ENCODE measurements at places on chromosomes 7 and 10.
A peak's percentile ranks its signal among the peaks of the same experiment; 100 is the strongest.

DNA sequence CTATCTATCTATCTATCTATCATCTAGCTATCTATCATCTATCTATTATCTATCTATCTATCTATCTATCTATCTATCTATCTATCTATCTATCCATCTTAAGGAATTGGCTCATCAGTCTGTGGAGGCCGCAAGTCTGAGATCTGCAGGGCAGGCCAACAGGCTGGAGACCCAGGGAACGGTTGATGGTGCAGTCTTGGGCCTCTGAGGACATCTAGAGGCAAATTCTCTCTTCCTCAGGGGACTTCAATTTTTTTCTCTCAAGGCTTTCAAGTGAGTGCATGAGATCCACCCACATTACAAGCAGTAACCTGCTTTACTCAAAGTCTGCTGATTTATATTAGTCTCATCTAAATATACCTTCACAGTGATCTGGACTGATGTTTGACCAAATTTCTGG is 197.0 kb downstream of the GLRX3 start:
- peak; percentile 69 for DNase-seq

DNA sequence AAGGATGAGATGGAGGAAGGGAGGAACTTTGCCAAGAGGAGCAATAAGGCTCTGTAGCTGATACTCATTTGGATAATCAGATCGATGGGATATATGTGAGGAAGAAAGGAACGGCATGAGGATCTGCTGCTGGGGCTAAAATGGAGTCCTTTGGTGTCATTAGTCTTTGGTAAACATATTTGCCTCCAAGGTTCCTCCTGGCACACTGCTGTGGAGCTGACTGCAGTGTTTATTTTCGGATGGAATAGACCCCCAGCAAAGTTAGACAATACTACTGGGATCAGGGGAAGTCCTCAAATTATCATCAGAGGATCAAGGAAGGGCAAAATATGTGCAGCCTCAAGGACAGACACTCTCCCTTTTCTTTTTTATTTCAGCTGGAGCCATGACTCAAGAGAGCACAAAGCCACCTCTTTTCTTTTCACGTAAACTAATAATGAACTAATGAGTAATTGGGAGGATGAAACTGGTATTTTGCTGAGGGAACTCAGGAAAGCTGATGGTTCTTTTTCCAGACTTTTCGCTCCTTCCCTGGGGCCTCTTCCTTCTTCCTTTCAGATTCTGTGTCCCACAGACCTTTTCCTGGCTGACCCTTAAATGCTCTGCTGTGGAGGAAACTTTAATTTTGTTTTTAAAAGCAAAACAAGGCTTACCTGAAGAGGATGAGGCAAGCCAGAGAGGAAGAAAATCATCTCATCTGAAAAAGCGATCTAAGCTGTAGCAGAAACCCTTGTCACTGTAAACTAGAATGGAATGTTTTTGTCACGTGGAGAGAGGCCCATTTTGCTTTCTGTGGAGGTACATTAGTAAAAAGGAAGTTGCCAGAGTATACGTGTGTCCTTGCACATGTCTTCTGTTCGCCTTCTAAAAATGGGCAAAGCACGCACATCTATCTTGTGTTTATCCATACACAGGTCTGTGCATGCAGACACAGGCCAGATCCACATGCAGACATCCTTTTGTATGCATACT is 33.3 kb downstream of the LRMDA start:
- no peak for DNase-seq

- DNase-seq, result no peak
Measured at GRCh38 chr7:116940689-116941370, 12.5 kb upstream of the ST7 start.

- peak; percentile 84 for DNase-seq
Measured at GRCh38 chr10:96043893-96044715, 721 bp downstream of the CCNJ start.

DNA sequence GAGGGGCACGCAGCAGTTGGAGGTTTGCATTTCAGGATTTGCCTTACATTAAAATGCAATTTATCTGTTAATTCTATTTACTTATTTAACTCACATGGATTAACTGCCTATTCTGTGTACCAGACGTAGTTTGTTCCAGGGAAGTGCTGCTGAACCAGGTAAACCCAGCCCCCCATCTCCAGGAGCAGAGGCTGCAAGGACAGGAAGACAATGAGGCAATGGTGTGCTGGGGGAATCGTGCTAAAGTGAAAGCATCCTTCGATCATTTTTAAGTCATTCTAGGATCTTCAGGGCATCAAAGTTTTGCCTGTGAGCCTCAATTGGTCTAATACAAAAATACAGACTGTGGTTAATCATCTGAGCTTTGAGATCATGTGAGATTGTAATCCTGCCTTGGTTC is 166.4 kb downstream of the DNAJB6 start:
- peak; percentile 5 for DNase-seq

DNA sequence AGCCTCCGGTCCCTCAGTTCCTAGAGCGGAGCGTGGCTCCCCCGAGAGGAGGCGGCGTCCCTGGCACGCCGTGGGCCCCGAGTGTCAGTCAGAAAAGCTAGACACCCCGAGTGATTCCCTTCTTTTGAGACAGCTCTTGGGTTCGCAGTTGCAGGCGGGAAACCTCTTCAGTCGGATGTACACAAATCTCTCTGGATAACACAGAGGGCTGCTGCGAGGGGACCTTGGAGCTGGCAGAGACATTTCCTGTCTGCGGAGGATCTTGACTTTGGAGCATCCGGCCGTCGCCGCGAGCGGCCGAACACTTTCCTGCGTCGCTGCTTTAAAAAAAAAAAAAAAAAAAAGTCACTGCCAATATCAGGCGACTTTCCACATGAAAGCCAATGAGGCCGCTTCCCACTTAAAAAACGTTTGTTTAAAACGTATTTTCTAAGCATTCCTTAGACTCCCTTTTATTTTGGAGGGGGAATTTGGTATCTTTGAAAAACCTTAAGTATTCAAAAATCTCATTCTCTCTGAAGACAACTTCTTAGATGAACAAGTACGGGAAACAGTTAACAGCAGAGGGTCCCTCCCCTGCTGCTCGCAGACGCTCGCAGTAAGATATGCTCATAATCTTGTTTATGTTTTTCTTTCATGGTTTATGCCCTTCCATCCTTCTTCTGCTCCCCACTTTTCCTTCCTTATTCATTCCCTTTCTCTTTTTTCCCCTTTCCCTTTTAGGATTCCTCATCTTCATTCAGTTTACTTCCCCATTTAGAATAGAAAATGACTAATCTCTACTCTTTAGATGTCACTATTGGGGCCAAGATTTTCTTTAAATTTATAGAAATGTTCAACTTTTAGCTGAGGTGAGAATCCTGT is 10.0 kb downstream of the HHEX start:
- peak; percentile 78 for DNase-seq

DNA sequence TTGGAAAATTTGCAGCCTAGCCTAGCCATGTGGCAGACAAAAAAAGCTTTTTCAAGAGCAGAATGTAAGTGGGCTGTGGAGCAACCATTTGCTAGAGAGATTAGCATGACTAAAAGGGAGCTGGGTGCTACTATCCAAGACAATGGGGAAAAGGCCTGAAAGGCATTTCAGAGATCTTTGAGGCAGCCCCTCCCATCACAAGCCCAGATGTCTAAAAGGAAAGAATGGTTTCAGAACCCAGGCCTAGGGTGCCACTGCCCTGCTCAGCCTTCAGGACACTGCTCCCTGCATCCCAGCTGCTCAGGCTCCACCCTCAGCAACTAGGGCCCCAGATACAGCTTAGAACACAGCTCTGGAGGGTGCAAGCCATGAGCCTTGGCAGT is 24.7 kb downstream of the PNLIPRP3 start:
- DNase-seq, result peak; percentile 50

- DNase-seq, result no peak
Measured at GRCh38 chr7:35908331-35909216, 107.7 kb downstream of the SEPTIN7 start.

DNA sequence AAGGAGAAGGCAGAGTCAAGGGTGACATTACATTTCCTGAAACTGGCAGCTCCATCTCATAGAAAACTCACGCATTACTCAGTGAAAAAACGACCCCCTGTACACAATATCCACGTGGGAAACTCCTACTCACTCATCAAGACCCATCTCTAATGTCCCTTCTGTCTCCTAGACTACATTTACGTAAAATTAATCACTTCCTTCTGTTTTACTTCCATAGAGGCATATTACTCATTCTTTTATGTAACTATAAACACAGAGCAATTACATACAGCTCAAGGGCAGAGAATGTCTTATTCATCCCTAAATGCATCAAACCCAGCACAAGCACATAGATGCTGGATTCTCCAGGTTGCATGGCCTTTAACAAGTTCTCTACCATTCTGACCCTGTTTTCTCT is 281.8 kb downstream of the KCNMA1 start:
- no peak for DNase-seq

DNA sequence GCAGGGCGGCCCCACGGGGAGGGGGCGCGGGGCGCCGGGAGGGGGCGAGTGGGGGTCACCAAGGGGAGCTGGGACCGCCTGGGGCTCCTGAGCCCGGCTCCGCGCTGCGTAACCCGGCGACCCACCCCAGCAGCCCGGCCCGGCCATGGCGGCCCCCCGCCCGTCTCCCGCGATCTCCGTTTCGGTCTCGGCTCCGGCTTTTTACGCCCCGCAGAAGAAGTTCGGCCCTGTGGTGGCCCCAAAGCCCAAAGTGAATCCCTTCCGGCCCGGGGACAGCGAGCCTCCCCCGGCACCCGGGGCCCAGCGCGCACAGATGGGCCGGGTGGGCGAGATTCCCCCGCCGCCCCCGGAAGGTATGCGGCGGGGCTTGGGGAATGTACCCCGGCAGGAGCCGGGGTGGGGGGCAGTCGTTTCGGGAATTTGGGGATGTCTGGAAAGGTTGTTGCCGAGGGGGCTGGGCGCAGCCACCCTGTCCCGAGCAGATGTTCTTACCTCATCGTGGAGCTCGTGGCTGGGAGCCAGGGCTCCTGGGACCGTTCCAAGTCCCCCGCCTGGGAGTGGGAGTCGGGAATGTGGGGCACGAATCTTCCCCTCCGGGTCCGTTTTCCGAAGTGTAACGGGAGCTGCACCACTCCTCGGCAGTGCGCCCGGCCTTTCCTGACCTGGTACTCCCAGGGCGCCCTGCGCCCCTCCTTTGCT is 431 bp downstream of the ZYX start:
- peak; percentile 58 for DNase-seq

DNA sequence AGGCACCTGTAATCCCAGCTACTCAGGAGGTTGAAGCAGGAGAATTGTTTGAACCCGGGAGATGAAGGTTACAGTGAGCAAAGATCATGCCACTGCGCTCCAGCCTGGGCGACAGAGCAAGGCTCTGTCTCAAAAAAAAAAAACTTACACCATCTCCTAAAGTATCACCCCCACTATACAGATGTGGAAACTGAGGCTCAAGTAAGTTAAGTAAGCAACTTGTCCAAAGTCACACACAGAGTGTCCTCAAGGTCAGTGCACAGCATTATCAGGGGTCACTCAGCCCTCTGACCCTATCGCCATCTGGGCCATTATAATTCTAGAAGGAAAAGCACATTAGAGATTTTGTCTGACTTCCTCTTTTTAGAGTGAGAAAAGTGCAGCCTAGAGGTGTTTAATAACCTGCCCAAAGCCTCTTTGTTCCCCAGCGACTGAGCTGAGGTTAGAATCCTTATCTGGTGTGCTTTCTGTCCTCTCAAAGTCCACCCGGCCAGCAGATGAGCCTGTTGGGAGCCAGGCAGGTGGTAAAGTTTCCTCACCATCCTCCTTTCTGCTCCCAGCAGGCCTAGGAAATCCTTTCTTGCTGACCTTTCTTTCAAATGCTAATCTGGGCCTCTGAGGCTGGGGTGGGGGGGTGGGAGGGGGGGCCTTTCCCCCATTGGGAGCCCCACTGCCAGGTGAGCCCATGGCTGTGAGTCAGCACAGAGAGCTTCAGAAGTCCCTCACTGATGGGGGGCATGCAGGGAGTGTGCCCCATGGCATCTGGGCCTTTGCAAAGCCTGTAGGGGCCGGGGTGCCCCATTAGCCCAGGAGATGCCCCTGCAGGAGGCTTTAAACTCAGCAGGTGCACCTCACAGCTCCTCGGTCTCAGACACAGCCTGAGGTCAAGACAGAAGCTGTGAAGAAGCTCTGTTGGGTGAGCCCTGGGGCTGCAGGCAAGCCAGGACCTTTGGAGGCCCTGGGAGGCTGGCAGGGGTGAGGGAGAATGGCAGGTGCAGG is 12.0 kb upstream of the KCNMA1 start:
- DNase-seq, result peak; percentile 74

- DNase-seq, result peak; percentile 95
Measured at GRCh38 chr7:30974605-30975255, 11.0 kb downstream of the GHRHR start.

DNA sequence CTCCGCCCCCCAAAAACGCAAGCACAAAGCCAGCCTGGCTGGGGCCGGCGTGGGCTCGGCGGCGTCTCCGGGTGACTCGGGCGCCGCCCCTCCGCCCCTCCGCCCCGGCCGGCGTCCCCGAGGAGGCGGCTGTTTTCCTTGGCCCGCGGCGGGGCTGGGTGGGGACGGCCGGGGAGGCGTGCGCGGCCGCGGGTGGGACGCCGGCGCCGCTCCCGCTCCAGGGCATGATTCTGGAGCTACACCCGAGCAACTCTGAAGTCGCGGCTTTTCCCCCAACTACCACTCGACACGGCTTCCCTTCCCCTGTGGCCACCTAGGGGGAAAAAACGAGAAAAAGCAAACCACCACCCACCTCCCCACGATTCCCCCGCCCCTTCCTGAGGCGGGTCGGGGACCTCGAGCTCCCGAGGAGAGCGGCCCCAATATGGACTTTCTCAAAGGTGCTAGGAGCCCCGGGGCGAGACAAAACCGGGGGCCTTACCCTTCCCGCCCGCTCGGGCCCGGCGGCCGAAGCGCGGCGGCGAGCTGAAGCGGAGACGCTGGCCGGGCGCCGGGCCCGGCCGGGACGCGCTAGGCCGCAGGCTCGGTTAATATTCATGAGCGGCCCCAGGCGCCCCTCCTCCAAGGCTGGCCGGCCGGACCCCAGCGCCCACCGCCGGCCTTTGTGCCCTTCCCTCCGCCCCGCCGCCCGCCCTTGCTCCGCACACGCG is 856 bp downstream of the ARHGAP21 start:
- peak; percentile 82 for DNase-seq

- DNase-seq, result no peak
Measured at GRCh38 chr7:121195874-121196273, 132.9 kb upstream of the WNT16 start.

DNA sequence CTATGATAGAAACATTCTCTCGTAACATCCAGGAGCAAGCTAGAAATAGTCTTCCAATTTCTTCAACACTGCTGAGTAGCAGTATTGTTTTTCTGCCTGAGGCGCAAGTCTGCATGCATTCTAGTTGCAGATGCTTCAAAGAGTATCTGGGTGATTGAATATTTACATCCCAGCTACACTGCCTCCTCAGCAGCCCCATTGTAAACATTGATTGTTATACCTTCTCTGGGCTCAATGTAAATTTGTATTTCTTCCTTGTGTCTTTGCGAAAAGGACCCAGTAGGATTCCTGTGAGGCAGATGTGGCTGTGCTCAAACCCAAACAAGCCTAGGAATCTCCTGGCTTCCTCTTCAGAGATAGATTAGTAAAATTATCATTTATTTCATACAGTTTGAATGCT is 320.7 kb downstream of the CDC14C start:
- peak; percentile 54 for DNase-seq
